ENCODE measurements at places on chromosomes 7 and 10. TPM values are rescaled to one million over a fixed set of nuclear protein-coding genes. Genes with fewer than 3 reads are reported as not detected.
A peak's percentile ranks its signal among the peaks of the same experiment; 100 is the strongest.

DNA sequence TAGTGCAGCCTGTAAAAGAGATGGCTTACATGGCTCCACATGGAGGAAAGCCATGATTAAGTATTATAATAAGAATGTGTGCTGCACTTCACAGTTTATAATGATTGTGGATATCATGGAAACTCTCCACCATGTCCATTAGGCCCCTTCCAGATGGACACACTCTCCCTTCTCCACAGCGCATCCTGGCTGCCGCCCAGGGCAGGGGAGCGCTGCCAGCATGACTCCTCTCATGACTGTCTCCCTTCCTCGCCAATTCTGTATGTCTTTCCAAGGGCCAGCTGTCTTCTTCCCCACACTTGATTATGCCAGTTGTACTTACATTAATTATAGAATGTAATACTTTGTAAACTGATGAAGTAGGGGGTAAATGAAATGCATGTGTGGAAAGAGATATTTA lies 259.3 kb upstream of the TMEM72 start:
- no peak for DNase-seq
- H3K4me1 ChIP-seq = peaks cover 13% of the 10 kb centered on the region
- H3K27ac ChIP-seq = no peak overlapping the region

GRCh38 chr10:48469516-48470020 lies 135.3 kb downstream of the ARHGAP22 start:
- peaks cover 25% of the 10 kb centered on the region for H3K36me3 ChIP-seq
- peaks cover 10% of the 10 kb centered on the region for H3K4me1 ChIP-seq
- no peaks in the 10 kb centered on the region for H3K27me3 ChIP-seq
- H3K27ac ChIP-seq = peak overlapping the region; percentile 28
- DNase-seq = peak; percentile 56
- no peak overlapping the region for H3K4me3 ChIP-seq

DNA sequence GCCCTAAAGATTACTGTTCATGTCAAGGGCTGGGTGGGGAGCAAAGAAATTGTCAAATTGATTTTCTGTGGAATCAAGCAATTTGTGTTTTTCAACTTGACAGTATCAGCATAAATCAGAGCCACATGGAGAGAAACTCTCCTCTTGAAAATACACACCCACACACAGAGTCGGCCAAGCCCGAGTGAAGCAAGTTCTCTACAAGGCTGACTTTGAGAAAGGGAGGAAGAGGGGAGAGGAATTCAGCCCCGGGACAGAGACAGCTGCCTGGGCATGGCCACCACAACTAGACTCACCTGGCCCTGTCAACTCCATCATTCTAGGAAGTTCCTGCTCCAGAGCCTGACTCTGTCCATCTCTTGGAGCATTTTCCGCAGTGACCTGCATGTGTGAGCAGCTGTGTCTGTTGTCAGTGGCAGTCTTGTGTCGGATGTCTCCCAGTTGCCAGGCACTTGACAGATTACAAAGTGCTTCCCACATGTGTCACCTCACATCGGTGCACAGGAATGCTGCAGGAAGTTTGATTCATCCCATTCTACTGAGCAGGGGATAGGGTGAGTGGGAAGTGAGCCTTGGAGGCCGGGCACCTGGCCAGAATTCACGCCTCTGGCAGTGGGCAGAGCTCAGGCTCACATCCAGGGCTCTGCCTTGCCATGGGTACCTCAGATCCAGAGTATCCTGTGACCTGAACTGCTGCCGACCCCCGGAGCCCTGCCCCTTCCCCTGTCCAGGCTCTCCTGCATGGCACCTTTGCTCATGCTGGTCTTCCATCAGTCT lies 37.9 kb downstream of the ADAM12 start:
- H3K36me3 ChIP-seq = peaks cover 11% of the 10 kb centered on the region
- peaks cover 21% of the 10 kb centered on the region for H3K4me1 ChIP-seq
- no peaks in the 10 kb centered on the region for H3K27me3 ChIP-seq
- DNase-seq = peak; percentile 90
- H3K4me3 ChIP-seq = no peak overlapping the region

DNA sequence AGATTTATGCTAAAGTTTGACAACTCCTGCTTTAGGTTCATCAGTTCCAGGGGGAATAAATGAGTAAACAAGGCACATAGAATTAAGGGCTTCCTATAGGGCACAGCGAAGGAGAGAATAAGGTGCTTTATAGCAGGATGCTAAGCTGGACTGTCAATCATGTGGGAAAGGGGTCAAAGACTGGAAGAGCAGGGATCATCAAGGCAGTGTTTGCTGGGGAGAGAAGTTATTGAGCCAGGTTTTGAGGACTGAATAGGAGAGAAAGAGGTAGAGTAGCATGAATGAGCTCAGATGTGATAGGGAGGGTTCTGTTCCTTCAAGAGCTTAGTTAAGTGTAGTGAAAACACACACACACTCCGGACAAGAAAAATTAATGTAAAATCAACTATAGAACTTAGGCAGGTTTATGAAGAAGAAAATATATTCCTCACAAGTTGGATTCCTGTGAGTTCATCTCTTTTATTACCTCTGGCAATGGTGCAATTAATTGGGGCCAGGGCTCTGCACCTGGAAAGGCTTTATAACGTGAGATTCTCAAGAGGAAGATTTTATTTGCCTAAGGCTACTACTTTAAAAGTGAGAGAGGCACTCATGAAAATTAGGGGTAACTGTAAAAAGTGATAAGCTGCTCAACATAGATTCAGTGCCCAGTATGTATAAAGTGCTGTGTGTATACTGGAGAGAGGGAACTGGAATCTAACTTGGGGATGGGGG lies 222.4 kb downstream of the AUTS2 start:
- H3K27me3 ChIP-seq = no peaks in the 10 kb centered on the region
- H3K36me3 ChIP-seq = no peaks in the 10 kb centered on the region
- H3K4me1 ChIP-seq = peaks cover 5% of the 10 kb centered on the region
- no peak overlapping the region for H3K27ac ChIP-seq
- no peak for DNase-seq
- no peak overlapping the region for H3K4me3 ChIP-seq

DNA sequence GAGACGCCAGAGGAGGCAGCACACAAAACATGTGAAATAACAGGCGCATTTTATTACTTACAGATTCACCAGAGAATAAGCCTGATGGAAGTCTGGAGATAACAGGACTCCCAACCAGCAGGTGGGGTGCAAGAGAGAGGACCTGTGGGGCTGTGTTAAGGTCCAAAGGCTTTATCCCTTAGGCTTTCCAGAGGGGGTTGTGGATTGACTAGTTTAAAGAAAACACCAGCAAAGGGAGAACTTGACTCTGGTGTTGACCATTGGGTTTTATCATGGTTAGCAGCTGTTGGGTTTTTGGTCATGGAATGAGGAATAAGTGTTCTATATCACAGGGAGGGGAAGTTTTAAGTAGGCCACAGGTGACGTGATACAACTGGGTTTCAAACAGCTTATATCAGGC lies 1.6 kb upstream of the CRPPA start:
- H3K27ac ChIP-seq = no peak overlapping the region
- H3K4me1 ChIP-seq = peaks cover 21% of the 10 kb centered on the region
- H3K4me3 ChIP-seq = no peak overlapping the region

ZNF33B gene
- total RNA-seq = 9.4 TPM

TAS2R41 gene
- not detected for total RNA-seq

ZNF518A gene
- 15.6 TPM for total RNA-seq
